ENCODE measurements at places on chromosomes 12 and 14.

GRCh38 chr12:128823216-128823915, 392 bp downstream of the SLC15A4 start:
- no peak for DNase-seq

DNA sequence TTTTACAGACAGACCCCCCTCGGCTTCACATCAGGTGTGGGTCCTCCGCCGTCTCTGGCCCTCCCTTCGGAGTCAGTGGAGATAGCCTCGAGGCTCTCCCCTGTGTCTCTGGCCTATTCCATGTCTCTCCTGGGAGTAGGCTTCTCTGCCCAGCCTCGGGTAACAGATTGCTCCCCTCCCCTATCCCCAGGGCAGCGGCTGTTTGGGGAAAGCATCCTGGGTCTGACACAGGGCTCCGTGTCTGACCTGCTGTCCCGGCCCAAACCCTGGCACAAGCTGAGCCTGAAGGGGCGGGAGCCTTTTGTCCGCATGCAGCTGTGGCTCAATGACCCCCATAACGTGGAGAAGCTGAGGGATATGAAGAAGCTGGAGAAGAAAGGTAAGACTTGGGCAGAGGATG, 30.8 kb downstream of the PHETA1 start:
- no peak for DNase-seq

GRCh38 chr12:40224439-40225291, at the start of gene LRRK2:
LRRK2 (plus strand) TSS chr12:40224997; CDS start chr12:40225132, 135 bp downstream.
- DNase-seq: no peak

GRCh38 chr12:91887957-91888356, 257.7 kb downstream of the BTG1 start:
- no peak for DNase-seq

- no peak for DNase-seq
These were observed 9.8 kb downstream of the NRDE2 start for GRCh38 chr14:90321891-90322290.

- DNase-seq: no peak
These were observed 40.9 kb upstream of the CAPRIN2 start for GRCh38 chr12:30795410-30796312.

GRCh38 chr14:29454026-29454693, 473.5 kb downstream of the PRKD1 start:
- DNase-seq: no peak

- no peak for DNase-seq
These were observed 160.4 kb upstream of the SSTR1 start for GRCh38 chr14:38047195-38047902.

GRCh38 chr14:58633831-58634230, 3.9 kb upstream of the DACT1 start:
- DNase-seq: no peak

GRCh38 chr14:65357113-65357512, 55.4 kb upstream of the FUT8 start:
- DNase-seq: no peak

DNA sequence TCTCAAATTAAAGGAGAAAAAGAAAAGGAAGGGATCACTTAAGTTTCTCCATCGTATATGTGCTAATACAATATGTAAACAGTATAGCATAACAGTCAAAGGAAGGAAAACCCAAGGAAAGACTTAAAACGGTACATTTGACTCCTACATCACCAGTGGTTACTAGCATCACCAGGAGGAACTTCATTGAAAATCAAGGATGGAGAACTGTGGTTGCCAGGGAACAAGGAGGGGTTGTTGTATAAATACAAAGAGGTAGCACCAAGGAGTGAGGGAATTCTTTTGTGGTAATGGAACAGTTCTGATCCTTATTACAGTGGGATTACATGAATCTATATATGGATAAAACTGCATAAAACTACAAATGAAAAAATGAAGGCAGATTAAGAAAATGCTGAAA, 1.6 kb downstream of the ZFYVE26 start:
- no peak for DNase-seq

DNA sequence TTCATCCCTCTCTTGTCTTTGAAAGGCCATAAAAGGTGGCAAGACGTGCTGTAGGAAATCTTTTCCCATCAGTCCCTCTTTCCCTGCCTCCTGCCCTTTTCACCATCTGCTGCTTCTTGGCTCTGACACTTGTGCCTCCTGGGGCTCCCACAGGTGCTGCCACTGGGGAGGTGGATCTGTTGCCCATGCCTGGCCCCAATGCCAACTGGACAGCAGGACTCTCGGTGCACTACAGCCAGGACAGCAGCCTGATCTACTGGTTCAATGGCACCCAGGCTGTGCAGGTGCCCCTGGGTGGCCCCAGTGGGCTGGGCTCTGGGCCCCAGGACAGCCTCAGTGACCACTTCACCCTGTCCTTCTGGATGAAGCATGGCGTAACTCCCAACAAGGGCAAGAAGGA, 6.5 kb downstream of the CLSTN3 start:
- no peak for DNase-seq

DNA sequence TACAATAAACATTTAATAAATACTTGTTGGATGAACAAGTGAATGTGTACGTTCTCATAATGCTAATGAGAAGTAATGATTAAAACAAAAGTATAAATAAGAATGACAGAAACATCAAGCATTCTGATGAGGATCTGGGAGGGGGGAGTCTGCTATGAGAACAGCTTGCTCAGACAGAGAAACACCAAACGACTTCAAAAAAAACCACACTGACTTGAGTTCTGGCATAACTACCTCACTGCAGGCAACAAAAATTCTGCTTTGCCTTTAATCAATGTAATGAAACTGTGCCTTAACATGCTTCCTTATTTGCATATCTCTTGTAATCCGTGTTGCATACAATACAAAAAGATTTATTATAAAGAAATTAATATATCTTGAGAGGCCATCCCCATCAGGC, 295.3 kb upstream of the GARIN6 start:
- no peak for DNase-seq

DNA sequence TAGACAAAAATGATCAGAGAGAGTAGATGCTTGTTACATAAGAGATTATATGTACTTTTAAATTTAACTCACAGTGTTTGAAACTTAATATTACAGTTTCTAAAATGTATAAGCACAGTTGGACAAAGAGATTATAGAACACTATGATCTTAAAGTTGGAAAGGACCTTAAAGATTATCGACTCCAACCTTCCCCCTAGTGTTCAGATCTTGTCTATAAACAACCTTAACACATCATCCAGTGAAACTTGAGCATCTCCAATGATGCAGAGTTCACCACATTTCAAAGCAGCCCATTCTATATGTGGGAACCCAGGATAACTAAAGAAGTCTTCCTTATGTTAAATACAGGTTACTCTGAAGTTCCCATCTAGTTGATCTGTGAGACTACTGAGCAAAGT, 480.8 kb downstream of the RMST start:
- DNase-seq: no peak

DNA sequence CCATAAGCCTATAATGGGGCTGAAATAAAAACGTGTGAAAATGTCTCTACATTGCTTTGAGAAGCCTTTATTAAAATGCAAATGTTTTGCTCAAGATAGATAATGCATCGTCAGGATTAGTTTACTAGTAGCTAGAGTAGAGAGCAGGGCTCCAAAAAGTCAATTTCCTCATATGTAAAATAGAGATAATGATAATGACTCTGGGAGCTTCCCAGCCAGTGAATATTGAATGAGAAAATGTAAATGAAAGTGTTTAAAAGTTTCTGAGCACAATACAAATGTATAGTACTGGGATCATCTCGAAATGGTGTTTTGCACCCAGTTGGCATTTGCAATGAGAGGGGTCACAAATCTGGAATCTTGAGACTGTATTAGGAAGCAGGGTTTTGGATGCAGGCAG, 135.3 kb downstream of the OTOGL start:
- DNase-seq: no peak

DNA sequence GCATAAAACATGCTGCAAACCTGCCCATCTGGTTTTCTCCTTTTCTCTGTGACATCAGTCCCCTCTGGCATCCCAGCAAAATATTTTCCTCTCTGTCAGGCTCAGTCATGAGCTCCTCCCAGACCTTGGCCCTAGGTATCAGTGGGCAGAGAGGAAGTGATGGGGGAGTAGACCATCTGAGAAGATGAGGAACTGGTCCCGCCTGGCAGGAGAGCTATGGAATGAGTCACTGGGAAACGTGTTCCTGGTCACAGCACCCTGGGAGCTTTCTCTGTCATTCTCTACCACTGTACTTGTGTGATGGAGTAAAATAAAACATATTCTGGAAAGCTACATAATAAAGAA, 5.0 kb upstream of the SRSF9 start:
- DNase-seq: peak; percentile 79

- no peak for DNase-seq
These were observed 35.8 kb upstream of the SPPL3 start for GRCh38 chr12:120940006-120940405.

- no peak for DNase-seq
These were observed 244.7 kb downstream of the MSRB3 start for GRCh38 chr12:65522956-65523860.

DNA sequence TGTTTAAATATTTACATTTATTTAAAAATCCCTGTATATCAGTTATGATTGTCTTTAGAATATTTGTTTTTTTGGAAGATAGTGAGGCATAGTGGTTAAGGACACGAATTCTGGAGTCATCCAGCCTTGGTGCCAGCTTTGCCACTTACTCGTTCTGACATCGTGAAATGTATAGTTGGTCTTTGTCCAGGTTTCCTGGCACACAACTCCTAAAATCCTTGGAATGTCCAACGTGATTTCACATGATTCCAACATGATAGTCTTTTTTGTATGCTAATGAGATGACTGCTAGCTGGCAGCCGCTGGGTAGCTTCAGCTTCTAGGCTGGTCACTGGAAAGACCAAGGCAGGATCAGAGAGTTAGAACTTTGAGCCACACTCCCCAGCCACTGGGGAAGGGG, 64.8 kb downstream of the PRICKLE1 start:
- DNase-seq: no peak

DNA sequence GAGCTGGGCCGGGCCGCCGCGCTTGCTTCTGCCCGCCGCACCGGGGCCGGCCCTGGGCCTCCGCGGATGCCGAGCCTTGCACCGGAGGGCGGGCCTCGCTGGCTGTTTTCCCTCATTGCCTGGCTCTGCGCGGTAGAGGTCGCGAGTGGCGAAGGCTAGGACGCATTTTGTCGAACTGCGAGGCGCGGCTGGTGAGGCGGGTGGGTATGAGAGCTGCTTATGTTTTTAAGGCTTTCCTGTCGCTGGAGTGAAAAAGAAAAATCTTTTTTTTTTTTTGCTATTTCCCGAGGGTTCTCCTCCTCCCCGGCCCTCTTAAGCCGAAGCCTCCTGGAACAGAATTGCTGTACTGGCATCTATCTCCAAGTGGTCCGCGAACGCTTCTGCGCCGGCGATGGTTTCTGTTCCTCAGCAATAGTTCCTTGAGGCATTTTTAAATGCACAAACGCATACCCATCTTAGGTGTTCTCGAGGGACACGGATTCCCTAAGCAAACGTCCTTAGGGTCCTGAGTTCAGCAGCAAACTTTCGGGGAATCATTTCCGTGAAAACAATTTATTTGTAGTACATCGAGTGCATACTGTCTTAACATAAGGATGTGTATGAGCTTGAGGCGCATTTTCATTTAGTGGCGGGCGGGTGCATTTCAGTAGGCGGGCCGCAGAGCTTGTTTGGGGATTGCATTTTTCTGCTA, 631 bp downstream of the RESF1 start:
- DNase-seq: no peak

DNA sequence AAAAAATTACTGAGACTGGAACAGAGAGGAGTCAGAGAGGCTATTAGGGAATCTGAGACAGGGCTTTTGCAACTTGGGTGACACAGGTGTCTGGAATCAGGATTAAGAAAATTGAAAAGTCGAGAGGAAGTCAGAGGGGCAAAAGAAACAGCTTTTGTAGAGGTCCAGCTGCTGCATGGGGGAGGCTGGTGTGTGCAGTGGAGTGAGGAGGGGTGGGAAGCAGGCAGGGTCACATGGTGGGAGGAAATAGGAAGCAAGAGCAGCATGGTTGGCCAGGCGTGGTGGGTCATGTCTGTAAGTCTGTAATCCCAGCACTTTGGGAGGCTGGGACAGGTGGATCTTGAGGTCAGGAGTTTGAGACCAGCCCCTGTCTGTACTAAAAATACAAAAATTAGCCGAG, 69.7 kb upstream of the VRK1 start:
- DNase-seq: no peak

DNA sequence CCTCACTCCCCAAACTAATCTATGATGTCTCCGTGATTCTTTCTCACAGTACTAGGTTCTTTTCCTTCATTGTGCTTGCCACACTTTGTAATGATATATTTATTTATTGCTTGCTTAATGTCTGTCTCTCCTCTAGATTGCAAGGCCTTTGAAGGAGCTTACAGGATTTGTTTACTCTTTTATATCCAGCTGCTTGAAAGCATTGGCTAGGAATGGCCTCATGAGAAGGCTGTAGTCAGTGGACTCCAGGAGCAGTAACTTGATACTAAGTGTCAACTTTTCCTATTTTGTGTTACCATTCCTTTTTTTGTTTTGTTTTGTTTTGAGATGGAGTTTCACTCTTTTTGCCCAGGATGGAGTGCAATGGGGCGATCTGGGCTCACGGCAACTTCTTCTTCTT, 7.3 kb upstream of the FAM234B start:
- no peak for DNase-seq

DNA sequence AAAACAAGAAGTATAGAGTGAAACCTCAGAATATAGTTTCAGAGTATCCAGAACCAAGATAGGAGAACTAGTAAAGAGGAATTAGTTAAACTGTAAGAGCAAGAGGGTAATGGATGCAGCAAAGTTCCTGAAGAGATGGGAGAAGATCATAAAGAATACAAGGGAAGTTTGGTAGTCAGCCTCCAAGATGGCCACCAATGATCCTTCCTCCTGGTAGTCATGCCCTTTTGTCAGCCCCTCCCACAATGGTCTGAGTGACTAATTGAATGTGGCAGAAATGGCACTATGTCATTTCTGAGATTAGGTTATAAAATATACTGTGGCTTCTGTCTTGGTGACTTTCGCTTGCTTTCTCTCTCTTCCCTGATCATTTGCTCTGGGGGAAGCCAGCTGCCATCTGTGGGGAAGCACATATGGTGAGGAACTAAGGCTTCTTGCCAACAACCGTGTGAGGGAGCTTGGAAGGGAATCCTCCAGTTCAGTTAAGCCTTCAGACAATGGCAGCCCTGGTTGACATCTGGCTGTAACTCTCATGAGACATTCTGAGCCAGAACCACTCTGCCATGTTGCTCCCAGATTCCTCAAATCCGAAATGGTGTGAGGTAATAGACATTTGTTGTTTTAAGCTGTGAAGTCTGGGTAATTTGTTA, 55.3 kb upstream of the AMN1 start:
- no peak for DNase-seq

DNA sequence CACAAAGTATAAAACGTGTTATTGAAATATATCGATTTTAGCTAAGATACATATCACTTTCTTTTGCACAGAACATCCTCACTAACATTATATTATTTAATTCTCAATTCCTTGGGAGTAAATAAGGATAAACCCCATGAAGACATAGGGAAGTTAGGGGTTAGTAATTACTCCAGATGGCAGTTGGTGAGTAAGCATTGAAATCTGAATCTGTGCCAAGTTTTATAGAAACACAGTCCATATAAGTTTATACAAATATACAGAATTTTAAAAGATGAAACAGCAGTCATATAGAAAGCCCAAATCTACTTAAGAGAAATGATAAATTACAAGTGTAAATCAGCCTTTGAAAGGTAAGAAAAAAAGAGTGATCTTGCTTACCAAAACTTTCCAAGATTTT, 200.4 kb upstream of the SYT10 start:
- DNase-seq: no peak
